ENCODE measurements at places on chromosomes 3 and 15. TPM values are rescaled to one million over a fixed set of nuclear protein-coding genes. Genes with fewer than 3 reads are reported as not detected.

- peaks cover 26% of the 10 kb centered on the region for H3K36me3 ChIP-seq
- no peaks in the 10 kb centered on the region for H3K27me3 ChIP-seq
- no peaks in the 10 kb centered on the region for H3K4me1 ChIP-seq
- no peak for DNase-seq
These were observed 4.1 kb downstream of the MAN2A2 start for GRCh38 chr15:90907051-90907660.

KBTBD12 gene
- total RNA-seq: not detected

ZMAT3 gene
- total RNA-seq: 10.5 TPM

TP63 gene
- total RNA-seq: 0.12 TPM

DNA sequence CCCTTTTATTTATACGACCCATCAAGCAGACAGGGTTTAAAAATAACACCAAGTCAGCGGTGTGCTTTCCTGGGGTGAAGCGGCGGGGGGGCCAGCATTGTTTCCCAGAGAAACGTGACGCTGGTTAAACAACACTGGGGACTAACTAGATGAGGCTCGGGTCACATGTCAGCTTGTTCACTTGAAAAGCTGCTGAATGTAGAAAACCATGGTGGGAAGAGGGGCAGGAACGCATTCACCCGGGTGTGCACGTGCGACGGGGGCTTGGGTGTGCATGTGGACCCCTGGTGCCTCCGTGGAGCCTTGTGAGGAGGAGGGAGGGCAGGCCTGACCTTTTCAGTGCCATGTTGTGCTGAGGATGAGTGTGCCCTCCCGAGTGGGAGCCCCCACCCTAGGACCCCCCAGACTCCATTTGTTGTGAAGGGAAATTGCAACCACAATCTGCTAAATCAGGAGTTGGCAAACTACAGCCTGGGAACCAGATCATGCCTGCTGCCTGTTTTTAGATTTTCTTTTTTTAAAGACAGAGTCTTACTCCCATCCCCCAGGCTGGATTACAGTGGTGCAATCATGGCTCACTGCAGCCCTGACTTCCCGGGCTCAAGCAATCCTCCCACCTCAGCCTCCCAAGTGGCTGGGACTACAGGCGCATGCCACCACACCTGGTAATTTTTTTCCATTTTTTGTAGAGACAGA, 70.4 kb upstream of the CMTM7 start:
- no peak overlapping the region for H3K27ac ChIP-seq
- H3K4me3 ChIP-seq: no peak overlapping the region
- H3K36me3 ChIP-seq: no peaks in the 10 kb centered on the region
- H3K27me3 ChIP-seq: no peaks in the 10 kb centered on the region
- DNase-seq: no peak
- no peaks in the 10 kb centered on the region for H3K4me1 ChIP-seq

DNA sequence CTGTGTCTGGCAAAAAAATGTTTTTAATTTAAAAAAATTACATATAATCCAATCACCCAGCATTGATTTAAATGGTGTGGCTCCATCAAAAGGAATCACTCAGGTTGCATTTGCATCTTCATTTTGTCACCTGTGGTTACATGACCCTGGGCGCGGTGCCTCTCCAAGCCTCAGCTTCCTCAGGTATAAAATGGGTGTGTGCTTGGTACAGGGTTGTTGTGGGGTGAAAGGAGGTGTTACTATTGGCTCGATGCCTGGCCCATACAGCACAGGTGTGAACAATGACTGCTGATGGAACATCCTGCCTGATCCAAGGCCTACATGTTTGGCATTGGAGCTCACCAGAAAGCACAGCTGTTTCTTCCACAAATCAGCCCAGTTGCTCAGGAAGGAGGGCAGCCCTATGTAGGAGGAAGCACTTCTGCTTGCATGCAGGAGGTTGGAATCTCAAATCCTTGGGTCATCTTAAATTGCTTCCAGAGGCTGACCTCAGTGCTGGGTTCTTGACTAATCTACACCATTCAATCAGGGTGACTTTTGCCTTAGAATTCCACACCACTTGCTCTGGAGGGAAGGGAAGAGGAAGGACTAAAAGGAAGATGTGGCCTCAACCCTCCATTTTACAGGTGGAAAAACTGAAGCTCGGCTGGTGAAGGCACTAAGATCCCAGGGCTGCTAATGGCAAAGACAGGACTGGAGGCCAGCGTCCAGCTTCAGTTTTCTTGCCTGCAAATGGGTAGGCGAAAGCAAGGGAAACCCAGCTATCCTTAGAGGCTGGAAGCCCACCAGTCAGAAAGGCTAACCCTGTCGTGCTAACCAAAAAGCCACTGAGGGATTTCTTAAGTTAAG, 31.7 kb downstream of the BHLHE40 start:
- peak overlapping the region; percentile 71 for H3K27ac ChIP-seq
- no peak overlapping the region for H3K4me3 ChIP-seq
- peaks cover 58% of the 10 kb centered on the region for H3K4me1 ChIP-seq
- no peak for DNase-seq

DNA sequence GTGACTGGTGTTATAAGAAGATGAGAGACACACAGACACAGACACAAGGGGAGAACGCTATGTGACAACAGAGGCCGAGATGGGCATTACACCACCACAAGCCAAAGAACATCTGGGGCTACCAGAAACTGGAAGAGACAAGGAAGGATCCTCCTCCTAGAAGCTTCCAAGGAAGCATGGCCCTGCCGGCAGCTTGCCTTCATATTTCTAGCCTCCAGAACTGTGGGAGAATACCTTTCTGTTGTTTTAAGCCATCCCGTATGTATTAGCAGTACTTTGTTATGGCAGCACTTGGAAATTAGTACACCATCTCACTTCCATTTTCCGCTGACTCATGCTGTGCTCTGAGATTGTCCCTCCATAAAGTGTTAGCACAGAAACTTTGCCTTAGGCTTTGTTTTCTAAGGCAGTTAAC, 38.7 kb upstream of the CA12 start:
- H3K4me1 ChIP-seq: no peaks in the 10 kb centered on the region
- DNase-seq: no peak
- H3K4me3 ChIP-seq: no peak overlapping the region
- H3K27ac ChIP-seq: no peak overlapping the region
- no peaks in the 10 kb centered on the region for H3K27me3 ChIP-seq

DNA sequence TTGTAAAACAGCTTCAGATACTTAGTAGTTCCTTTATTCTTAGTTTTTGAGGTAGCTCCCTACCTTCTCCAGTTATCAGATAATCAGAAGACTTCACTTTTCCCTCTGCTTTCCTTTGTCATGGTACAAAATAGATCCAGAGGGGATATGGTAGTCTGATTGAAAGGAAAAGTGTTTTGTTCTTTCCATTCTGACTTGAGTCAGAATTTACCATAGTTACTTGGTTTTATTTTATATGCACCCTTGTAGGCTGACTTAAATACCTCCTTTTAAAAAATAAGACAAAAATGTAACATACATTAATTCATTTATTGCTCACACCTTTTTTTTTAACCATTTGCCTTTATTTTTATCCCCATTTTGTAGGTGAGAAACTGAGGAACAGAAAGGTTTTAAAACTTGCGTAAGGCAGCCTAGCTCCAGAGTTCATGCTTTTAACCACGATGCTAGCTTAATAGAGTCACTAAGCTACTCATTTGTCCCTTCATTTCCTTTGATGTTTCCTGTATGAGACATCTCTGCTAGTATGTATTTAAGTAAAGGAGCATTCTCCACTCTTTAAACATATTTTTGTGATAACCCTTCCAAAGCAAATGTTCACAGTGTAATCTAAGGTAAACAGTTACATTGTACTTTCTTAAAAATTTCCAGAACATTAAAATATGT, 187.5 kb downstream of the KLHL25 start:
- peaks cover 18% of the 10 kb centered on the region for H3K36me3 ChIP-seq
- no peaks in the 10 kb centered on the region for H3K27me3 ChIP-seq
- H3K4me3 ChIP-seq: no peak overlapping the region
- DNase-seq: no peak
- peak overlapping the region; percentile 30 for H3K27ac ChIP-seq
